CD4-positive, alpha-beta T cell treated with Interleukin-15 for 1 hour (primary cell): ENCODE measurements at places on chromosomes 13 and 19.

- DNase-seq: no peak
These were observed 133.9 kb upstream of the WASF3 start for GRCh38 chr13:26423629-26424028.

DNA sequence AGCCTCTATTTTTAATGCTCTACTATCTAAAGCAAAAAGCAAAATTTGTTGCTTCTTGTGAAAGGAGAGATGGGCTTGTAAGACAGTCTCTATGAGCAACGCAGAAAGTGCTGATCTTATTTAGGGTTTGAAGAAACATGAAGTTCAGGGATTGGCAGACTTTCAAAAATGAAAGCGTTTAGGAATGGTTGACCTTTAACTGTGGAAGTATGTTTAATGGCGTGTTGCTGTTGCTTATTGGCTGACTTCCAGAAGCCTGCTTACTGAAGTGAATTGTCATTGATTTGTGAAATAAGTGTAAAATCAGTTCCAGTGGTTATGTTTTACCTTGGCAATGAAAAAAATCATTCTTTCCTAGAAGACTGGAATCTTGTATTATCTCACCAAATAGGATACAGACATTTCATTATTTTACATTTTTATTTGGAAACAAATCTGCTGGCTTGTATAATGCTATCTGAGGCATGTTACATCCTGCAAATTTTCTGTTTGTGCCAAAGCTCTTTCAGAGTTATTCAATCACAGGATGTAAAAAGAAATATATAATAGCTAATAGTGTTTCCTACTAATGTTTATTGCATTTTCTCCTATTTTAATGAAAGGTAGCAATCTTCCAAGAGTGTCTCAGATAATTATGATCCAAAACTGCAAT lies 221.3 kb upstream of the SLITRK6 start:
- DNase-seq: no peak

GRCh38 chr19:18225702-18226468 lies at the start of gene PDE4C:
Gene PDE4C, minus strand, starts transcription at chr19:18226438. Its CDS starts 23 bp downstream, at chr19:18226415.
- no peak for DNase-seq

DNA sequence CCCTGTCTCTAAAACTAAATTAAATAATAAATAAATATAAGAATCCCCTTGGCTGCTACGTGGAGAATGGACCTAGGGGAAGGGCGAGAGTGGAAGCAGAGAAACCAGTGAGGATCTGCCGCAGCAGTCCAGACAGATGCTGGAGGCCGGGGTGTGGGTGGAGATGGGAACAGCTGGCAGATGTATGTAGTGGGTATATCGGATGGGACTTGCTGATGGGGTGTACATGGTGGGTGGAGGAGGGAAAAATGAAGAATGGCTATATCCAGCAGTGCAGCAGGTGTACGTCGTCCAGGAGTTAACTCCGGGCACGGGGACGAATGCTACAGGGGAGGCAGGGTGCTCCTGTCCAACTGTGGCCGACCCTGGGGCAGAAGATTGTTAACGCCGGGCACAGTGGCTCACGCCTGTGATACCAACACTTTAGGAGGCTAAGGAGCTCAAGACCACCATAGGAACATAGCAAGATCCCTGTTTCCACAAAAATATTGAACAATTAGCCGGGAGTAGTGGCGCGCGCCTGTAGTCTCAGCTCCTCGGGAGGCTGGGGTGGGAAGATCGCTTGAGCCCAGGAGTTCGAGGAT lies 654 bp downstream of the CEP89 start:
- no peak for DNase-seq

- no peak for DNase-seq
These were observed 14.5 kb downstream of the DAZAP1 start for GRCh38 chr19:1421958-1422305.

DNA sequence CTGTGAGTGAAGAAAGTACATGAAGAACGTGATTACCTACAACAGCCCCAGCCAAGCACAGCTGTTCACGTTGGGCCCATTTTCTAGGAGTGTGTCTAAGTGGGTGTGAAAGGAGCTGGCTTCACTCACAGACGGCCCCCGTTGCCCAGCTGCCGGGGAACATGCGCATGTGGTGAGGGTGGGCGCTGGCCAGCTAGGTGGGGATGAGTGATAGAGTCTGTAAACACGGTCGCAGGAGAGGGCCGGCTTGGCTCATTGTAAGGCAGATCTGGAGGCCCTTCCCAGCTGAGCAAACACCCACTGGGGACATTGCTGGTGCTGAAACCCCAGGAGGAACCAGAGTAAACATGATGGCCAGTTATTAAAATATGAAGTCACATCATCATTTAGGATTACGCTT lies 160.5 kb downstream of the TEX29 start:
- no peak for DNase-seq

GRCh38 chr19:44573183-44573582 lies 40.2 kb upstream of the IGSF23 start:
- DNase-seq: no peak

- no peak for DNase-seq
These were observed 386.6 kb downstream of the KCNRG start for GRCh38 chr13:50401721-50402465.

- DNase-seq: no peak
These were observed 149.3 kb upstream of the UBL3 start for GRCh38 chr13:29999492-30000369.

DNA sequence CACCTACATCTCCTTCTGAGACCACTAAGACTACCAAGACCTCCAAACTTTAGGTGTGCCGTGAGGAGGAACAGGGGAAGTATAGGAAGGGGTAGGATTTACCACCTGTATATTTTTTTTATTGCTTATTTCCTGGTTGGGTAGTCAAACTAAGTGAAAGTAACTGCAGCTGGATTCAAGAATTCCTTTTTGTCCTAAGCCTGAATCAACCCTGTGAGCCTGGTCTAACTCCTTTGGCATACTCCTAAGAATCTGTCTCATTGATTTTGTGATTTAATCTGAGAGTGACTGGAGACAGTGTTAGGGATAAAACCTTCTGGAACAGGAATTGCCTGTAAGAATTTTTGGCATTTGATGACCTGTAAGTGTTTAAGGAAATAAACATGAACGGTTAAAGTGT lies 523.5 kb upstream of the MIR17HG start:
- no peak for DNase-seq

DNA sequence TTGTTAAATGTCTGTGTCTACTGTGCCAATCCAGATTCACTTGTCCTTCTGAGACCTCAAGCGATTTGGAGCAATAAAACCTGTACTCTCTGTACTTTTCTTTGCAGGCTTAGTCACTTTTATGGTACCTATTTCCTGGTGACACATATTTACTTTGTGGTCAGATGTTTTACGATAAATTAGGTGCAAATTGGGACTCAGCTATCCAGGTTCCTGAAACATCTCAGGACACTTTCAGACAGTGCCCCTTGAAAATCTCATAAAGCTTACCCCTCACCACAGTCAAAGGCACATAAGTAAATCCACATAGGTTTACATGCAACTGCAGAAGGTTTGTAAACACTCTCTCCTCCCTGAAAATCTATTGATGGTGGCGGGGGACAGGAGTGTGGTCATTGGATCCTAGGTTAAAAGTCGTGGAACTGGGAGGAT lies 438.8 kb downstream of the EFNB2 start:
- DNase-seq: no peak

DNA sequence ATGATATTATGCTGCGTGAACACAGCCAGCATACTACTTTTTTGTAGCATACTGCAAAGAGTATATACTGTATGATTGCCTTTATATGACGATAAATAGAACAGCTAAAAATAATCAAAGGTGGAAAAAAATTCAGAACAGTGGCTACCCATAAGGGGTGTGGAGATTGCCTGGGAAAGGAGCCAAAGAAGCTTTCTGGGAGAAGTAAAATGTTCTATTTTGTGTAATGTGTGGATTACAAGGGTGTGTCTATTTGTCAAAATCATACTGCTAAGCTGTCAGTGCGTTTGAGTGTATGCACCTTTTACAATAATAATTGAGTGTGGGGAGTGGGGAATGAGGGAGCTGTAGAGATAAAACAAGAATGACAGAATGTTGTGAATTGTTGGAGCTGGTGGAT lies 45.2 kb upstream of the MTIF3 start:
- DNase-seq: no peak

DNA sequence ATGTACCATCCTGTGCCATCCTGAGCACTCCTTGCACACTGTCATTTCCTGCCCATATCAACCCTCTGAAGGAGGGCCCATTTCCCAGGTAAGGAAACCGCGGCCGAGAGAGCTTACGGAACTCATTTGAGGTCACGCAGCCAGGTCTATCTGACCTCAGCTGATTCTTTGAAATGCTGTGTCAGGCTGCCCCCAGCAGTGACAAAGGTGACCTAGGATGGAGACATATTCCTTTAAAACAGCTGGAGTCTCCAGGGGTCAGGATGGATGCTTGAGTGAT lies 42.2 kb upstream of the VSTM2B start:
- DNase-seq: no peak

GRCh38 chr13:39302820-39303219 lies 264.6 kb downstream of the NHLRC3 start:
- DNase-seq: no peak

DNA sequence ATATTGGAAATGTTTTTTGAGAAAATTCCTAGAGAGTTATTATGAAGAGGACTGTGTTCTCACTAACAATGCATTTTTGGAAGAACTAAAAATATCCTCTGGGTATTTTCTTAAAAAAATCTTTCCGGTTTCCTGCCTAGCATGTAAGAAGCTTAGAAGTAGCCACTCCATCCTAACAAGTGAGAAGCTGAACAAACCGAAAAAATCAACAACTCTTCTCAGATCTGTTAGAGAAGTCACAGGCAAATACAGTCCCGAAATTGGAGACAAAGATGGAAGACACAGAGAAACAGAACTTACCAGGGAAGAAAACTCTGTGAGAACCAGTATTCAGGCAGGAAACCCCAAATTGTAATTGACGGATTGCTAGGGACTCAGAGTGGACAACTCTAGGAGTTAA lies 173.0 kb downstream of the KLF12 start:
- no peak for DNase-seq

DNA sequence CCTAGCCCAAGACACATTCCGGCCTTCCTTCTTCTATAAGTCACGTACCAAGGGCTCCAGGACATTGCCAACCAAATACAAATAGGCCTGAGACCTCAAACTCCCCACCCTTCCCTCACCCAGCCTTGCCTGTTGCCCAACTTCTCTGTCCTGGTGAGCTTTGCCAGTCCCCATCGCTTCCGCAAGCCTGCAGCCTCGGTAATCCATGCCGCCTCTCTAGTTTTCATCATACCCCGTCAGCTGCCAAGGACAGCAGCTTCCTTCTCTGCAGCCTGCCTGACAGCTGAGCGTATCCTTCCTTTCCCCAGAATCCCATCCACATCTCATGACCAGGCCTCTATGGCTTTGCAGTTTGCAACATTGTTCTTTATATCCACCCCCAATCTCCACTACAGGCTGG lies 36.6 kb upstream of the POMP start:
- peak; percentile 36 for DNase-seq

- peak; percentile 84 for DNase-seq
These were observed 420 bp downstream of the IL17D start for GRCh38 chr13:20703780-20704458.

DNA sequence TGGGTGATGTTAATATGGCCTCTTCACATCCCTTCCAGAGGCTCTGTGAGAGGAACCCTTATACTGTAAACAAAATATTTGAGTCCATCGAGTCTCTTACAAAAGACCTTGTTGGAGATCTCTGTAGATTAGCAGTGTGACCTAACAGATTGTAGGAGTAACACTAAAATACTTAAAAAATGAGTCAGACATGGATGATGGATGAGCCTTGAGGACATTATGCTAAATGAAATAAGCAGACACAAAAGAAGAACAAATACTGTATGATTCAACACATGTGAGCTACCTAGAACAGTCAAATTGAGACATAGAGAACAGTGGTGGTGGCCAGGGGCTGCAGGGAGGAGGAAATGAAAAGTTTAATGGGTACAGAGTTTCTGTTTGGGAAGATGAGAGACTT lies 152.2 kb upstream of the UBL3 start:
- DNase-seq: no peak

- no peak for DNase-seq
These were observed 12.4 kb downstream of the CILP2 start for GRCh38 chr19:19550485-19550929.

- no peak for DNase-seq
These were observed 17.7 kb downstream of the SIAH3 start for GRCh38 chr13:45833663-45834375.

GRCh38 chr13:41268764-41269163 lies 5.4 kb upstream of the MTRF1 start:
- DNase-seq: no peak
